Fibroblast of pulmonary artery (primary cell): ENCODE measurements at places on chromosomes 2 and 18.
A peak's percentile ranks its signal among the peaks of the same experiment; 100 is the strongest.

DNA sequence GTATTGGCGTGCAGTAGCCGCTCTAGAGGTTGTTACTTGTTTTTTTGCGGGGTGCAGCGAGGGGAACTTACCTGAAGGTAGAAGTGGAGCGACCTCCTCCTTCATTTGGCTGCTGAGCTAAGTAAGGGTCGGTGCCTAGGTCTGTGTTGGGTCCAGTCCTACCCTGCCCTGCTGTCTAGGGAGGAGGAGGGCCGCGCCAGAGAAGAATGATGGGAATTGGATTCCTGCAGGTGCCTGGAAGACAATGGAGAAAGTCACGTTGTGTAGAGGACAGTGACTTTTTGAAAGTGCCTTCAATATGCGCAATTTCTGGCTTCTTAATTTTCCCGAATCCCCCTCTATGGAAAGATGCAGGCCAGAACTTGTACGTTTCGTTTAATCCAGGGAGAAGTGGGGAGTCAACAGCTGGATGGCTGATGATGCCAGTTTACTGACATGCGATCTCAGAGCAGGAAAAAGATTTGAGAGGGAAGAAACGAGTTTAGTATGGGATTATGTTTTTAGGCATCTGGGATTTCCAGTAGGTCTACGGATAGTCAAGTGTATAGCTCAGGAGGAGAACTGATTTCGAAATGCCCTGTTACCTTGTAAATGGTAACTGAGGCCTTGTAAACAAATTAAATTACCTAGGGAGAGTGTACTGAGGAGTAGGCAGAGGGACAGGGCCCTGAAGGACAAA, 653 bp downstream of the MRPS9 start:
- peak; percentile 6 for DNase-seq

GRCh38 chr2:146158072-146158674, 1638.3 kb upstream of the ZEB2 start:
- DNase-seq = no peak

DNA sequence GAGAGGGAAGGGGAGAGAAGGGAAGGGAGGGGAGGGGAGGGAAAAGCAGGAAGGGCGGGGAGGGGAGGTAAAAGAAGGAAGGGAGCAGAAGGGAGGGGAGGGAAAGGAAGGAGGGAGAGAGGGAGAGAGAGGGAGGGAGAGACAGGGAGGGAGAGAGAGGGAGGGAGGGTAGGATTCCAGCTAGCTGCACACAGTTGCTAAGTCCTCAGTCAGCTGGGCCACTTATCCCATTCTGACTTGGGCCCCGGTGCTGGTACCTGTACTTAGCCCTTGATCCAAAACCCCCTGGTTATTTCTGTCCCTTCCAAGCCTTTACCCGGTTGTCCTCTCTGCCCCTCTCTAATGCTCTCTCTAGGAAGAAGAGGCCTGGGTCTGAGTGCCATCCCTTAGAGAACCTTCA, 211.4 kb downstream of the TTC32 start:
- no peak for DNase-seq

DNA sequence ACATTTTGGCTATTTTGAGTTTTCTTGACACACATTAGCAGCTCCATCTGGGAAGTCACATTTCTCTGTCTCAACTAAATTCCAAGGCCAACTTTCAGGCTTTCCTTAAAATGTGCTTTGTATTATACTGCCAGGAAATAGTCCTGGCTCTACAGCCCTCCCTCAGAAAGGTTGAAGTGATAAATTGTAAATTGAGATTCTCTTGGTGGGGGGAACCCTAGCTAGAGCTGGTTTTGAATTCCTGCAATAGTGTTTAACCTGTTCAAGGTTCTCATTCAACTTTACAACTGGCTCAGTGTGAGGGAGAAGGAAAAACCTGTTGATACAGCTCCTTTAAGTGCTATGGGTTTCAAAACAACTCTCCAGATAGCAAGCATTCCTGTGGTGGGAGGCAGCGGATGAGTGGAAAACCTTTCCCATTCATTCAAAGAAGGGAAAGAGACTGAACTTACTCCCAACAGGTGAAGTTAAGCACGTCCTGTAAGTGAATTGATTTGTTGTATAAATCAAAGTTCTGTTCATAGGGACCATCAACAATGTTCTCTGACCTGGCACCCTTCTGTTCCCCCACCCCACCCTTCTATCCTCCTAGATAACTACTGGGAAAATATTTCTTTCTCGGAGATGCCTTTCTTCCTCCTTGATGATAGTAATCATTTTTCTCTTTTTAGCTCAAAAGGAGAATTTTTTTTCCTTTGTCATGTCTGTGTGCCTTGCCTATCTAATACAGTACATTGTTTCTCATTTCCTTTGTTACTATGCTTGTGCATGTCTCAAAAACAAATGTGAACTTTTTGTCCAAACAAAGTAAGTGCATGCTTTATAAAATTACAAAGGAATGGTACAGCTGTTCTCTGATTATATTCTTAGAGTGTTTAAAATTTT, 44.2 kb upstream of the SLC39A10 start:
- peak; percentile 79 for DNase-seq

DNA sequence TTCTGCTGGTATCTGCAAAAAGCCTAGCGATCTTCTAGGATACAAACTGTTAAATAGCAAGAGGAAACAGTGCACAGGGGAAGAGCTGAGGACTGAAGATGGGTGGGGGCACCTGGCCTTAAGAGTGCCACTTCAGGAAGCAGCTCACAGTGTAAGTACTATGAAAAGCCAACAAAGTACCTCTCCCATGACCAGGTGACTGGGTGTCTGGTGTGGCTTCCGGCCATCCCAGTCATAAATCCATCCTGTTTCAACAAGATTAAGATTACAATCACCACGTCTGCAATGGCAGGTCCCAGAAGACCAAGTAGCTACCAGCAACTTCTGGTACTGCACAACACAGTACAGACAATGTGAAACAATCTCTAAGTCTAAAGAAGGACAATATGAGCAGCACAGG, 15.9 kb downstream of the ERFE start:
- DNase-seq = no peak

DNA sequence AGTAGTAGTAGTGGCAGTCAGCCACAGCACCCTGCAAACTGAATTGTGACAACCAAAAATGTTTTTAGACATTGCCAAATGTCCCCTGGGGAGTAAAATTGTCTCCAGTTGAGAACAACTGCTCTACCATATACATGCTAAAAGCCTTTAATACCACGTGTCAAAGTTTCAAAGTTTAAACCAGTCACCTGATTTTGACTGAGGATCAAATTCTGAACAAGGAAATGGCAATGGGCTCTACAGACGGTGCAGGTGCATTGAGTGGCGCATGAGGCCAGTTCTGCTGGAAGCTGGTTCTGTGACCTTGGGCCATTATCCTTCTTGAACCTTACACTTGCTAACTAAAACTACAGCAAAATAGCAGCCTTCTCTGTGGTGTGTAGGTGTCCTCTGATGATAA, 85.0 kb downstream of the LIPG start:
- DNase-seq = no peak

GRCh38 chr2:48529194-48529593, 760 bp upstream of the STON1 start:
- no peak for DNase-seq

DNA sequence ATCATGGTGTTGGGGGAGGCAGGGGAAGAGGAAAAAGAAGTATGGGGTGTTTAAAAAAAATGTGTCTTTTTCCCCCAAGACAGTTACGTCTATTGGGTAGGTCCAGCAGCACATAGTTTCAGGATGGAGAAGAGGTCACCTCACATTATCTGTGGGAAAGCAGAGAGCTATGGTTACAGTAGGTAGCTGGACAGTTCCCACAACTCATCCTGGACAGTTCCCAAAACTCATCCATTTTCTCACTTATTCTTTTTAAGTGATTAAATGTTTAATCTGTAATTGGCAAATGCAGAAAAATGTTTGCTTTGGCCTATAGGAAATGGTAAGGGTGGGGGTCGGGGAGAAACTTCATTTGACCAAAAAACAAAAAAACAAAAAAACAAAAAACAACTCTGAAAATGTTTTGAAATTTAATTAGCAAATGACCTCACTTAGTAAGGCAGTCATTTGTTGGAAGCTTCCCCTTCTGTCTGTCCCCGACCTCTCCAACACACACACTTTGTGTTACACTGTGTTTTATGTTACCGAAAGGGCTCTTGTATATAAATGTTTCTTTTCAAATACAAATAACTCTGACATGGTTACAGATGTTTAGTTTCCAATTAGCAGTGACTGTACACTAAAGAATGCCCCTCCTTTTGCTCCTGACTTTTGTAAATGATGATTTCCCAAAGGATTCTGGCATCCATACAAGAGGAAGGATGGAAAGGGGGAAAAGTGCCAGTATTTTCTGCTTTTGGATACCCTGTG, 173.3 kb upstream of the ZFP36L2 start:
- DNase-seq = peak; percentile 88

DNA sequence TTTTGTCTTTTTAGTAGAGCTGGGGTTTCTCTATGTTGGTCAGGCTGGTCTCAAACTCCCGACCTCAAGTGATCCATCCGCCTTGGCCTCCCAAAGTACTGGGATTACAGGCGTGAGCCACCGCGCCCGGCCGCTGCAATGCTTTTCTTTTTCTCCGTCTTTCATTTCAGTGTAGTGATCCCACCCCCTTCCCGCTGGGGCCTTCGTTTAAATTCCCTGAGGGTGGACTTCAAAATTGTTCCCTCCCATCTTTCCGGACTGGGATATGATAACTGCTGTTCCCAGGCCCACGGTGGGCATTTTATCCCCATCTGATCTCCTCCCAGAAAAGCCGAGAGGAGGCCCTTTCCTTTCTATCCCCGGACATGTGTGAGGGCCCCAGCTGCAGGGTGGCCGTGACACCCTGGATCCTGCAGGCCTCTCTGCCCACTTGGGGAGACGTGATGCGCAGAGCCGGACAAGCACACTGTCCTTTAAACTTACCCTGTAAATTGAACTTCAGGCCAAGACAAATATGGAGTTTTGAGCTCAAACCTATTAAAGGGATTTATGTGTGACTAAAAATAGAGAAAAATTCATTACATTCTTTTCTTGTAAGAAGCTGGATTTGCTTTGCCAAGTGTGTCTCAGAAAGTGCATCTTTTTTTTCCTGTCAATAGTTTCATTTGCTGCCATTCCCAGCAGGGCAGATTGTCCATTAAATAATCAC, 54.5 kb upstream of the AFF3 start:
- no peak for DNase-seq

DNA sequence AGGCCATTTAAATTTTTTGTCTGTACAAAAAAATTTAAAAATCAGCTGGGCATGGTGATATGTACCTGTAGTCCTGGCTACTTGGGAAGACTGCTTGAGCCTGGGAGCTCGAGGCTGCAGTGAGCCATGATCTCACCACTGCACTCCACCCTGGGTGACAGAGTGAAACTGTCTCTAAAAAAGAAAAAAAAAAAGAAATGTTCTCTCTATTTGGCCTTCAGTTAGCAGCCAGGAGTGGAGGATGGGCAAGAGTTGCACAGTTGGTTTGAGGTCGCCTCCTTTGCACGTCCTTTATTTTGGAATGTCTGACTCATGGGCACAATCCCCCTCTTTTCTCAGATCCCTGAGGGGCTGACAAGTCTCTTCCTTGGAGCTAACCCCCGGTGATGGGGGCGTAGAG, 26.3 kb downstream of the ITM2C start:
- peak; percentile 26 for DNase-seq

GRCh38 chr18:10687161-10687925, 161.5 kb downstream of the NAPG start:
- no peak for DNase-seq

GRCh38 chr18:50632895-50633515, 73.1 kb downstream of the MAPK4 start:
- DNase-seq = no peak

GRCh38 chr2:8627692-8628085, 54.2 kb upstream of the ID2 start:
- no peak for DNase-seq

DNA sequence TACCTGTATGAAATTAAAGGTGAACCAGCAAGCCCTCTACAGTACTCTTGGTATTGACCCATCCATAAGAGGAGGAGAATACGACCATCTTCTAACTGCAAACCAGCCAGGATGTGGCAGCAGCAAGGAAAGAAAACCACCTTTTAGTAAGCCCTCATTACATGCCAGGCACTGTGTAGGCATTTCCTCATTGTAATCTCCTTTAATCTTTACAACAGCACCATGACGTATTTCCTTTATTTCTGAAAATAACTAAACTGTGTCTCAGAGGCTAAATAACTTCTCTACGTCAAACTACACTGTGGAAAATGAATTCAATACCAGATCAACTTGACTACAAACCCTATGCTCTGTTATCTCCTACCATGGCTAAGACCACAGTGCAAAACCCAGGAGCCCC, 18.2 kb downstream of the WDR35 start:
- DNase-seq = peak; percentile 55

- no peak for DNase-seq
Measured at GRCh38 chr2:205892665-205893259, 193.2 kb downstream of the INO80D start.

- no peak for DNase-seq
Measured at GRCh38 chr2:8524388-8524787, 157.5 kb upstream of the ID2 start.

DNA sequence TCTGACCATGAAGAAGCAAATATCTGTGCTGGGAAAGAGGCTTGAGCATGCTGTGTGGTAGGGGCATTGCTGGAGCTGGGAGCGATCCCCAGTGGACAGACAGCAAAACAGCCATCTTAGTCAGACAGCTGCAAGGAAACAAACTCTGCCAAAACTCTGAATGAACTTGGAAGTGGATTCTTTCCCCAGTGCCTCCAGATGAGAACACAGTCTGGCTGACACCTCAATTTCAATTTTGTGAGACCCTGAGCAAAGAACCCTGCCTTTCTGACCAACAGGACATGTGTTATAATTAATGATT, 23.2 kb upstream of the FAP start:
- peak; percentile 22 for DNase-seq

DNA sequence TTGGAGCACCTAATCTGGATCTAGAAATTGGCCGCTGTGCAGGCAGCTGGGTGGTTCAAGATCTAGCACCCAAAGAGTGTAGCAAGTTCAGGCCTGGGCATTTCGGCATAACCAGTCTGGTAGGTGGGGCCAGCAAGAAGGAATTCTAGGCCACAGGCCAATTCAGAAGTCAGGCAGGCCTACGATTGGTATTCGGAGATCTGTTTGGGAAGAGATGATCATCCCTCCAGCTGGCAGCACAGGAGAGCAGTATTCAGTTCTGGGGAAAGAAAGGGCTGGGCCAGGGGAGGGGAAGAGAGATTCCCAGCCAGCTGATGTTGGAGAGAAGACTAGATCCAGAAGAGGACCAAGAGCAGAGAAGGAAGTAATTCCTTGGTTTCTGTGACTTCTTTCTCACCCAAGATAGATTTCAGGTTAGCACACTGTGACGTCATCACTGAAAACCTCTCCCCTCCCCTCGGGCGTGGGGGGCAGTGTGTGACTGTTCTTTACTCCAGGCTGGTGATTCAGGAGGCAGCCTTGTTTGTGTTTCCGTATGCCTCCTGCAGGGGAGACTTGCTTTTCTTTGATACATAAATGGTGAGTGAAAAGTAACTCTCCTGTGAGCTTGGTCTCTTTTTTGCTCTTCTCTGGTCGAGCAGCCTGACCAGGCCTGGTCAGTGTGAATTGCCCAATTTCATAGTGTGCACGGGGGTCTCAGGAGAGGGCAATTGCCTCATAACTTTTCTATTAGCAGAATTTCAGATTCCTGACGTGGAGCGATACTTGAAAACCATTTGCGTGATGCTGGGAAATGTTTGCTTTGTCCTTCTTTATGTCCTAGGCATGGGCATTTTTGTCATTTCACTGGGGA, 61.1 kb downstream of the MEIS1 start:
- DNase-seq = peak; percentile 91
